Activated CD8-positive, alpha-beta memory T cell treated with anti-CD3 and anti-CD28 coated beads, Interleukin-2, amount 50 U/mL, for 4 hours (primary cell): ENCODE measurements at places on chromosomes 7 and 10.

- no peak for DNase-seq
Measured at GRCh38 chr10:18179891-18180290, 39.7 kb downstream of the CACNB2 start.

DNA sequence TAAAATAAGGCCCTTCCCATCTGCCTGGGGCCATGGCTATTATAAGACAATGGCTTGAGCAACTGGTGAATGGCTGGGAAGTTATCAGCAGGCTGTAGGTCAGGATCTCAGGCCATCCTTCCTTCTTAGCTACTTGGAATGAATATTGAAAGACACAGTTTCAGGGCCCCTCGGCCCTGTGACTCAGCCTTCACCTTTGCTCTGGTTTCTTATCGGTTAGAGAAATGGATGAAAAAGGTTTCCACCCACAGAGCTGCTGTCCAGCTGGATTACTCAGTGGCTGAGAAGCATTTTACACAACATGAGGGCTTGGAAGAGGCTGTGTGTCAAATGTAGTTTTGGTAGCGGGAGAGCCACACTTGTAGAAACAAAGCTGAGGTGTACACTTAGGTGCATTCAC, 9.4 kb downstream of the ACSL5 start:
- DNase-seq, result no peak

GRCh38 chr7:139075031-139075652, 34.4 kb downstream of the ZC3HAV1 start:
- peak; percentile 63 for DNase-seq

GRCh38 chr10:3803927-3804741, 19.1 kb upstream of the KLF6 start:
- DNase-seq, result peak; percentile 69

- no peak for DNase-seq
Measured at GRCh38 chr10:100968863-100969186, 479 bp upstream of the SEMA4G start.

DNA sequence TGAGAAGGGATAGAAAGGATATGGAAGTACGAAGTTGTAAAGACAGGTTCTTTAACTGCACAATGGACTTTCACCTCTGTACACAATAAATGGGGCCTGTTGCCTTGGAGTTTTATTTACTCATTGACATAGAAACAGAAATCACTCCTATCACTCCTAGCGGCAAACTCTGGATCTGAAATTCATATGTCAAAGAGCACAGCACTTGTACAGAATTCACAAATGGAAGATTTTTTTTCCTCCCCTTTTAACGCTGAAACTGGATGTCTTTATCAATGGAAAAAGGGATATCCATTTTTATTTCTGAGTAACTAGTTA, 18.2 kb downstream of the NT5C3A start:
- no peak for DNase-seq

GRCh38 chr7:87933605-87933952, 472 bp upstream of the ADAM22 start:
- no peak for DNase-seq

- DNase-seq, result no peak
Measured at GRCh38 chr10:96756111-96756903, 36.0 kb upstream of the PIK3AP1 start.

DNA sequence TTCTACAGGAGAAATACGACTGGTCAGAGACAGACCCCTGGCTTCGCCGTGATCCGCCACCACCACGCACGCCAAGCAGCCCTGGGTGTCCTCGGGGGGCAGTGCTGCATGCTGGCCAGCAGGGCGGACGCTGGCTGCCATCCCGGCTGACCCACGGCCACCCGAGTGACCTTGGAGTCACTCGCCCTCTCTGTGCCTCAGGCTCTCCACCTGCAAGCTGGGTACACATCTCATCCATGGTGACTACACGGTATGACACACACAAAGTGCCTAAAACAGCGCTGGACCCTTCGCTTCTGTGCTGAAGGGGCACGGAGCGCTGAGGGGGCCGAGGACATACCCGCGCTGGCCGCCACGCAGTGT, 62.0 kb upstream of the RNF32 start:
- no peak for DNase-seq

GRCh38 chr10:102627736-102628293, 16.5 kb upstream of the TRIM8 start:
- no peak for DNase-seq

GRCh38 chr7:131110297-131111080, 217.2 kb upstream of the MKLN1 start:
- no peak for DNase-seq

- peak; percentile 12 for DNase-seq
Measured at GRCh38 chr7:44142028-44142427, 896 bp upstream of the MYL7 start.

GRCh38 chr10:110061687-110062086, 53.9 kb downstream of the ADD3 start:
- no peak for DNase-seq
